ENCODE measurements at places on chromosomes 6 and 20.

DNA sequence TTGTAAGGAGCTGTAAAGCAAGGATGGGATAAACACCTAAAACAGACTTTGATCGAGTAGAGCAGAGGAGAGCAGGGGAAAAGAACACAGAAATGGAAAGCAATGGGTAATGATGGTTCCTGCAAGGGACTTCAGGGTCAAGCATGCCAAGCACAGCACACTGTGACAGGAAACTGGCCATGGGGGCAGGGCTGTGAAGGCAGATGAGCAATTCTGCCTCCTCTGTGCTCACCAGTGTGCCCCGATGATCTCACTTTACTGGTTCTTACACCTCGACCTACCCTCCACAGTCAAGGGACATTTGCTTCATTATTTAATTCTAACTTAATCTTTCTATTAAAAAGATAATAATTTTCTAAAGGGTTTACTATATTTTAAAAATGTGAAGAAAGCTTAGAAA, 21.6 kb upstream of the MYB start:
- no peak for DNase-seq

GRCh38 chr20:21522481-21523280, 8.8 kb upstream of the NKX2-2 start:
- DNase-seq = no peak

- no peak for DNase-seq
These were observed 1088.2 kb upstream of the CITED2 start for GRCh38 chr6:140462453-140463311.

DNA sequence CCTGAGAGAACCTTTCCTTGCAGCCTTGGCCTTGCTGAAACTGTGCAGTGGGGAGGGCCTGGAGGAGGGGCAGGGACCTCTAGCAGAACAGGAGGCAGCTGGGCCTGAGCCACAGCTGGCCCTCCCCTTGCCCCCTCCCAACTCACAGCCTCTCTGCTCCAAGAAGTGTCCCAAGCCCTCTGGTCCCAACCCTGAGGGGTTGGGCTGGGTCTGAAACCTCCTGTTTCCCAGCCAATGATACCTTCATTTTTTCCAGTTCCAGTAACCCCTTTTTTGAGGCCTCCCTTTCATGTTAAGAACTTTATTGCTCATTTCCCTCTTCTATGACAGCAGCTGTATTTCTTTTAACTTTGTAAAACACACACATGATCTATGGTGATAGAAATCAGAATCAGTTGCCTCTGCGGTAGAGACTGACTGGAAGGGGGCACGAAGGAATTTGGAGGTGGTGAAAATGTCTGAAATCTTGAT, 17.9 kb upstream of the ARMC12 start:
- no peak for DNase-seq
